ENCODE measurements at places on chromosomes 1 and 21. TPM values are rescaled to one million over a fixed set of nuclear protein-coding genes. Genes with fewer than 3 reads are reported as not detected.

Gene DCDC2B
- not detected for total RNA-seq

Gene B3GALNT2
- total RNA-seq = 34.7 TPM

- H3K36me3 ChIP-seq = no peaks in the 10 kb centered on the region
- H3K27me3 ChIP-seq = no peaks in the 10 kb centered on the region
- H3K27ac ChIP-seq = no peak overlapping the region
- H3K4me1 ChIP-seq = no peaks in the 10 kb centered on the region
- DNase-seq = no peak
These were observed 163.0 kb upstream of the DAB1 start for GRCh38 chr1:57586842-57587241.

DNA sequence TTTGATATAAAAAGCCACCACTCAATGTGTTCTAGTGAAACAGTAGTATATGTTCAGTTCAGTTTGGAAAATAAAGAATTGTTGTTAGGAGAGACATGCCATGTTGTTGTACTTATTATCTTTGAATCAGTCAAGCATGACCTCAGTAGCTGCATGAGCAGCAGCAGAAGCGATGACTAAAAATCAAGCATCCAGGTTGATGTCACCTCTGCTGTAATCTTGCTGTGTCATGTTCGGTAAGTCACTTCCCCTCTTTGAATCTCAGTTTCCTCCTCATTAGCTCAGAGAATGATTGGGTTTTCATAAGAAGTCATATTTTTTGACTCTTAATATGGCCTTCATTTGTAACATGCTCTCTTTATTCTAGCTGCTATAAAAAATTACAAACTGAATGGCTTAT lies 428.4 kb upstream of the B3GALT2 start:
- H3K27ac ChIP-seq = no peak overlapping the region
- no peaks in the 10 kb centered on the region for H3K4me1 ChIP-seq
